CD4-positive, alpha-beta T cell (primary cell): ENCODE measurements at places on chromosomes 11 and 22.

- no peak for DNase-seq
Measured at GRCh38 chr11:15621565-15621964, 506.8 kb downstream of the INSC start.

DNA sequence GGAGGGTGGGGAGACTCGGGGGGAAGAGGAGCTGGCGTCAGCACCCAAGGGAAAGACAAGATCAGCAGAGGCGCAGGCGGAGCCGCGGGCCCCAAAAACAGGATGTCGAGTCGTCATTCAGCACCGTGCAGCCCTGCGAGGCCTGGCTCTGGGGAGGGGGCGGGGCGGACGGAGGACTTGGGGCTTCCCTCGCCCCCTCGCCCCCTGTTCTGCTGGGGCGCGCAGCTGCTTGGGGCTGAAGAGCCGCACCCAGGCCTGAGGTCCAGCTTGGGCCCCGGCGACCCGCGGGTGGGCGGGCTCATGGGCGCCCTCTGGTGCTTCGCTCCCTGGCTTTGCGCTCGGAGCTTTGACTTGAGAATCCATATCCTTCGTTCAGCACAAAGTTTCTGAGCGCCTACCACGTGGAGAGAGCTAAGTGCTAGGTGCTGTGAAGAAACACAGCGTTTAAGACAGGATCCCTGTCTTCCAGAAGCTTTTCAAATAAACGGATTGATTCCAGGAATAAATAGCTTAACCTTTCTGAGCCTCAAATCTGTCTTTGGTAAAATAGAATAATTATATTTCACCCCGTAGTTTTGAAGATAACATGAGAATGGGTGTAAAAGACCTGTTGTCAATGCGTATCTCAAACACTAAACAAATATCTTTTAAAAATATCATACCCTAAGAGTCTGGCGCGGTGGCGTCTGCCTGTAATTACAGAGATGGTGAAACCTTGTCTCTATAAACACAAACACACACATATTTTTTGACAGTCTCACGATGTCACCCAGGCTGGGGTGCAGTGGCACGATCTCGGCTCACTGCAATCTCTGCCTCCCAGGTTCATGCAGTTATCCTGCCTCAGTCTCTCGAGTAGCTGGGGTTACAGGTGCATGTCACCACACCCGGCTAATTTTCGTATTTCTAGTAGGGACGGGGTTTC, 929 bp upstream of the RHOG start:
- peak; percentile 92 for DNase-seq

- no peak for DNase-seq
Measured at GRCh38 chr11:21640491-21640890, 552.4 kb upstream of the ANO5 start.

DNA sequence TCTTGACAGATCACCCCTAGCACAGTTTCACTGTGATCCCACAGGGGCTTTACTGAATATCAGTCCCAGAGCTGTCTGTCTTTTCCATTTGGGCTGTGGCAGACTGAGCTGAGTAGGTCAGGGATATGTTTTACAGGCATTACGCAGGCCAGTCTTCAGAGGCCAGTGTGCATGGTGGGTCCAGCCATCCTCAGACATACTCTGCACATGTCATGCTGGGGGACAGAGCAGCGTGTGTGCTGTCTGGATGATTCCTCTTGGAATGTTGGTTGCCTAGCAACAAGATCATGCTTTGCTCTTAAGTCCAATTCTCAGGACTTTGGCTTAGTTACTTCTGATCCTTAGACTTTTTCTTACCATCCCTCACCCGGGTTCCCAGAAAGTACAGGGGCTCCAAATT, 736.5 kb downstream of the DLG2 start:
- no peak for DNase-seq

GRCh38 chr11:49208006-49208721, at the start of gene FOLH1:
FOLH1 (minus strand) TSS chr11:49208602; CDS start chr11:49208409, 193 bp downstream.
- DNase-seq, result no peak

- DNase-seq, result no peak
Measured at GRCh38 chr11:42840860-42841259, 470.9 kb upstream of the API5 start.

DNA sequence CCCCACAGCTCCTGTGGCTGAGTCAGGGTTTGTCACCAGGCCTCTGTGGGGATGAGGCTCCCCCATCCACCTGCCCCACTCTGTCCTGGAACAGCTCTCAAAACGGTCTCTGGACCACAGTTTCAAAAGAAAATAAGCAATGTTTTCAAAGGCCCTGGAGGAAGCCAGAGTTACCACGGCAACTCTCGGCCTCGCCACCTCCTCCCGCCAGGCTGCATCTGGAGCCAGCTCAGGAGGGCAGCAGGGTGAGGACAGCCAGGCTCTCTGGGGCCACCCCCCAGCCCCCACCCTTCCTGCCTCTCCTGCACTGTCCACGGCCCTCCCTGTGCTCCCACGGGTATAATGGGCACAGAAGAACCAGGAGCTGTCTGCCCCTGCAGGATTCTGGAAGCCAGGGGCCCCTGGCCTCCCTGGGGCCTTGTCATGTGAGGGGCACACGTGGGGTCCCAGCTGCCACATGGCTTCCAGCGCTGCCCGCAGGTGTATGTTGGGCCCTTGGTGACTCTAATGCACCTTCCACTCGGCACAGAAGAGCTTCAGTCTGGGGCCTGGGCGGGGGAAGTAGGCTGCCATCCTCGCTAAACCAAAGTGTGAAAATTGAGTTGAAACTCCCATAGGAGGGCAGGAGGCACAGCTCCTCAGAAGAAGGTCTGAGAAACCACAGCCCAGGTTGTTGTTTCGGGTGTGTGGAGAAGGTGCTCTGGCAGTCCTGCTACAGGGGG, 10.3 kb downstream of the CD81 start:
- no peak for DNase-seq
